AG08395 (cell line): ENCODE measurements at places on chromosomes 6 and 20.

DNA sequence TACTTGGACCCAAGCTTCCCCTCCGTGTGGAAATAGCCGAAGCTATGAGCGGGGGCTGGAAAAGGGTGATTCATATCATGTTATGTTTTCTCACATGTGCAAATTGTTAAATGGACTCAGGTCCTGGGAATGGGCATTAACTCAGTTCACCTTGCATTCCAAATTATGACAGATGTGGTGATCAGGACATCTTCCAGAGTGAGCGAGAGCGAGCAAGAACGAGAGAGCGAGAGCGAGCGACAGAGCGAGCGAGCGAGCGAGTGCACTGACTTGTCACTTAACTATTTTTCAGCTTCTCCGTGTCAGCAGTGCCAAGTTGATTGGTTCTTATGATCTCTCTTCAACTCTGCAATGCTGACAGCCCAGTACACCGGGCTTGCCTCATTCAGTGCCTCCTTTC is 437.4 kb upstream of the NRSN1 start:
- no peak for DNase-seq

DNA sequence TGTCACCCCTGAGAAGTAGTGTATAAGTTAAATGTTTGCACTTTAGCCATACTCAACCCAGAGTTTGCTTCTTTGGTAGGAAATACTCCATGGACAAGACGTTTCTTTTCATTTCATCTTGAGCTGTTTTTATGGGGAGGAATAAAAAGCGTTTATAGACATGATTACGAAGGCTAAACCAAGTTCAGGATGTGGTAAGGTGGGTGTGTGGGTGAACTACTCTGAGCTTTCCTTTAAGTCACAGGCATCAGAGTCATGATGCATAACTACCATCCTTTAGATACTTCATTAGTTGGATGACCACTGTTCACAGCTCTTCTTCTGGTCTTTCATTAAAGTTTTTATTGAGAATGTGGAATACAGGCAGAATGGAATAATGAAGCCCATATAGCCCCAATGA is 48.9 kb downstream of the EBF4 start:
- DNase-seq, result no peak

GRCh38 chr6:98920904-98921431 is 26.8 kb downstream of the FBXL4 start:
- DNase-seq, result no peak

- no peak for DNase-seq
These were observed 329.5 kb downstream of the TPBG start for GRCh38 chr6:82693094-82693493.

DNA sequence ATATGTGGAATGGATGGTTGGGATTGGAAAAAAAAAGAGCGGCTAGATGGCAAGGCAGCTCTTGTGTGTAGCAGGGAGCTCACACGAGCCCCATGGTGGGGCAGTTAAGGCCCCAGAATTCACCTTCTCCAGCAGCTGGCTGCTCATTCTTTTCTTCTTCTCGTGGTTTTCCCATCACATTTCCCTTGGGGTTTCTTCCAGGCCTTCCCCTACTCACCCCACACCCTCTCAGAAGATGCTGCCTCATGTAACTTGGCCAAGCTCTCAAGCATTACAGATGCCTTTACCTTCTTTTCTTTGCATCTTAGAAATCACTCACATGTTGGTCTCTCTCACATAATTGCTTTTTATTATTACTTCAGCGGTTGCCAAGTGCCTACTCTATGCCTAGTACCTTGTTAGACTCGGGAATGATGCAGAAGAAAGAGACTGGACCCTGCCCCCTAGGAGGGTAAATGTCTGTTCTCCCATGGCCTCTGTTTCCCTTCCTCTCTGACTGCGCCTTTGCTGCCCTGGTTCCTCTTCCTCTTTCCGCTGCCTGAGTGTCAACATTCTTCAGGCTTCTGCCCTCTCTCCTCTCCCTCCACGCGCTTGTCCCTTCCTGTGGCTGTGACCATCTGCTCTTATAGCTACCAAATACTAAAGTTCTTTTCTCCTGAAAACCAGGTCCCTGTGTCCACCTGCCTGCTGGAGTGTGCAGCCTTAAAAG is 28.6 kb downstream of the PPARD start:
- peak; percentile 49 for DNase-seq

GRCh38 chr6:80094017-80094416 is 12.5 kb upstream of the BCKDHB start:
- DNase-seq, result peak; percentile 49

DNA sequence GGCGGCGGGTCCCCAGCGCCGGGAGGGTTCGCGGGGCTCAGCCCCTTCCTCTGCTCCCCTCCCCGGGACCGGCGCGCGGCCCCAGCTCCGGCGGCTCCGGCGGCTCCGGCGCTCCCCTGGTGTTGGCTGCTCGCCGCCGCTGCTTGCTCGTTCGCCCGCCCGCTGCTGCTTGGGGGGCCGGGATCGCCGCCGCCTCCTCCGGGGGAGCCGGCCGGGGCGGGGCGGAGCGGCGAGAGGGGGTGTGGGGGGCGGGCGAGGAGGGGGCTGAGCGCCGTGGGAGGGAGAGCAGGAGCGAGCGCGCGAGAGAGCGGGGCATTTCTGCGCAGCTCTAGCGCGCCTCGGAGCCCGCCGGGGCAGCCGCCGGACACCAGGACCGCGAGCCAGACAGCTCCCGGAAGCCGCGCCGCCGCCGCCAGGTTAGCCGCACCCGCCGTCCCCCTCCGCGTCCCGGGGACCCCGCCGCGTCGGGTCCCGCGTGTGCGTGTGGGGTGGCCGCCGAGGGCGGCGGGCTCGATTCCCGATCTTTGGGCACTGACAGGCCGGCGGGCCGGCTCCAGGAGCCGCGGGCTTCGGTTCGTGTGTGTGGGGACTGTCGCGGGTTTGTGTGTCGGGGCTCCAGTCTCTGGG is 62.0 kb upstream of the EPB41L1 start:
- peak; percentile 38 for DNase-seq

DNA sequence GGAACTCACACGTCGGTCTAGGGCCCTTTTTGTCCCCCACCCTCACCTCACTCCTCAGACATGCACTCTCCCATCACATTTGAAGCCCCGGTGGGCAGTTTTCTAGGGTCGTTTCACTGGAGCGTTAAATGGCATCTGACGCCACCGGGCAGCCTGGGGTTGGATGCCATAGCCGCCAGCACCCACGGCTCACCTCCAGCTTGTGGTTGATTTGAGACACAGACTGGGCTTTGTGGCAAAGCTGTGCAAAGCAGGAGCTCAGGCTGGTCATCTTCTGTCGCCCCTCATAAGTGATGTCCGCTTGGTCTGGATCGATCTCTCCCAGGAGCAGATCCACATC is 530 bp downstream of the GOPC start:
- DNase-seq, result no peak

DNA sequence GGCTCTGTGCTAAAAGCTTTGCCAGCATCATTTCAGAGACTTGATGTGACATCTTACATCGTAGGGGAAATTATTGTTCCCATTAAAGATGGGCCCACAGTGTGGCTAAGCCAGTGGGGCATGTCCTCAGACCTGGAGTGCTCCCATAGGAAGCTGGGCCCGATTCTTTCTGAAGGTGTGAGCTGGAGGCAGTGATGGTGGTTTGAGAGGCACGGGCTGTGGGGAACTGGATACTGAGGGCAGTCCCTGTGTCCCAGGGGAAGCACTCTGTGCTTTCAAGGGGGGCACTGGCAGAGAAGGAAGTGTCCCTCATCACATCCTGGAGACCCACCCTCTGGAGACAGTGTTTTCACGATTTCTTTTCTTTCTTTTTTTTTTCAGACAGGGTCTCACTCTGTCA is 8.6 kb upstream of the FAM110A start:
- no peak for DNase-seq

- no peak for DNase-seq
These were observed 36.1 kb downstream of the KIF16B start for GRCh38 chr20:16537025-16537665.

- no peak for DNase-seq
These were observed 38.2 kb downstream of the NOX3 start for GRCh38 chr6:155417454-155417853.

DNA sequence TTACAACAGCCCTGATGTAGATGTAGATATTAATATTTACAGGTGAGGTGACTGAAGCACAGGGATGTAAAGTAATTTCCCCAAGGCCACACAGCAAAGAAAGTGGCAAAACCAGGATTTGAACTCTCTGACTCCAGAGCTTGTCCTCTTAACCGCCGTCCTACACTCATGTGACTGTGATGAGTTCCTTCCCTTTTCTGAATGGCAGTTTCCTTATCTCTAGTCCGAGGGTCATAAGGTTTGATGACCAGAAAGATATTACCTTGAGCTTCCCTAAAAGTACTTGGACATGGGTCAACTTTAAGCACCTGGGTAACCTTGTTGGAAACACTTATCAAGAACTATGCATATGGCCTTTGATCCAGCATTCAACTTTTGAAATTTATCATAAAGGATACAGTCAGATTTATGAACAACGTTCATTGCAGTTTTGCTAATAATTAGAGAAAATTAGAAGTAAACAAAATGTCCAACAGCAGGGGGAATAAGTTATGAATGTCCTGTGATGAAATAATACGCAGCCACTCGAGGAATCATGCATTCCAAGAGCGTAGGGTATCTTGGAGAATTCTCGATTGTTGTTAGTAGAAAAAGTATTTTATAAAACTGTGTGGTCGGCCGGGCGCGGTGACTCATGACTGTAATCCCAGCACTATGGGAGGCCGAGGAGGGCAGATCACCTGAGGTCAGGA is 2.3 kb upstream of the TLDC2 start:
- DNase-seq, result no peak

GRCh38 chr20:13788167-13788834 is 3.5 kb downstream of the NDUFAF5 start:
- peak; percentile 65 for DNase-seq

GRCh38 chr6:43292763-43293318 is 5.2 kb upstream of the SLC22A7 start:
- DNase-seq, result no peak

- no peak for DNase-seq
These were observed 187.0 kb downstream of the PLCB1 start for GRCh38 chr20:8318965-8319625.

DNA sequence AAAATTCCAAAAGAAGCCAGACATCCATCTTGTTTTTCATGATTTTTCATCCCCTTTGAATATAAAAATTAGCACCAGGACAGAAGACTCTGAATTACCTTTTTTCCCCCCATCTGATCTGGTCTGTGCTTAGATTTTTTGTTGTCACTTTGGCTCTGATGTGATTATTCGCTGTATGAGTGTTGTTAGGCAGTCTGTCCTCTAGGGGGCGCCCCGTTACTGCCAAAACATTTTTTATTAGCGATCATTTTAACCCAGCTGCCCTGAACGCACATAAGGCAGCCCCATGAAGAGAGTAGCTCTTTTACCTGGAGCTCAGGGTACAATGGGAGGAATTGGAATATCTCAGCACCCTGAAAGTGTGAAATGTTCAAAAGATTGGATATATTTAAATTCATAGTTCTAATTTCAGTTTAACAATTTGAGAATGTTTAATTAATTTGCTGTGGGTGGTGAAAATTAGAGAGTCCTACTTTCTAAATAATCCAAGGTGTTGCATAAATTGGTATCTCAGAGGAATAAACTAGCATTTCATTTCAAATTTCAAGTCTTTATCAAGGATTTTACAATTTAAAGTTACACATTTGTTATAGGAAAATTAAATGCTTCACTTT is 60.8 kb downstream of the PRPH2 start:
- peak; percentile 70 for DNase-seq

DNA sequence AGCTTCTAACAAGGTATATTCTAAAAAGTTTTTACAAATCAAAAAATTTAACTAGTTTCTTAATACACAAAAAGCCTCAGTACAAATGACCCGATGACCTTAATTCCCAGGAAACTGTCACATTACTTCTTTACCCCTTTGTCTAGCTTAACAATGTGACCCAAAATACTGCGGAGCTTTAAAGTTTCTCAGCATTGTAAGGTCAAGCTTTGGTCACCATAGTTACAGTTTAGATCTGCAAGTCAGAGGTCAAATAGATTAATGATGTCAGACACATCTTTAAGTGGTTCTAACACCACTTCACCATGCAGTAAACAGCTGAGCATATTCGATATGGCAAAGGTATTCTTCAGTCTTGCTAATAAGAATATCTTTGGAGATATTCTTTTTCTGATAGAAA is 36.8 kb upstream of the FLRT3 start:
- DNase-seq, result no peak

DNA sequence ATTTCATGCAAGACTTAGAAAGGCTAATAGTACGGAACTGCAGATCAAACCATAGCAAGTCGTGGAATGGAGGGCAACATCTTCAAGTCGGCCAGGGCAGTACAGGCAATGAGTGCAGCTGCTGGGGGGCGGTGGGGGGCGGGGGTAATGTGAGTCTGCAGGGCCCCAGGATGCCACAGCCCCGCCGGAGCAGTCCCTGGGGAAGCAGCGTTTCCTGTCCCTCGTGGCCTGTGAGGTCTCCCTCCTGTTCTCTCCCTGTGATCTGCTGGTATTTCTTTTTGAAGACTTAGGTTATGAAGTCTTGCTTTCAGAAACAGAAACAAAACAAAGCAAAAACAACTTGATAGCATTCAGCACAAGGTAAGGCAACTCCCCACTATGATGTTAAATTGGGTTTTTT is 351.9 kb downstream of the FOXA2 start:
- DNase-seq, result no peak

DNA sequence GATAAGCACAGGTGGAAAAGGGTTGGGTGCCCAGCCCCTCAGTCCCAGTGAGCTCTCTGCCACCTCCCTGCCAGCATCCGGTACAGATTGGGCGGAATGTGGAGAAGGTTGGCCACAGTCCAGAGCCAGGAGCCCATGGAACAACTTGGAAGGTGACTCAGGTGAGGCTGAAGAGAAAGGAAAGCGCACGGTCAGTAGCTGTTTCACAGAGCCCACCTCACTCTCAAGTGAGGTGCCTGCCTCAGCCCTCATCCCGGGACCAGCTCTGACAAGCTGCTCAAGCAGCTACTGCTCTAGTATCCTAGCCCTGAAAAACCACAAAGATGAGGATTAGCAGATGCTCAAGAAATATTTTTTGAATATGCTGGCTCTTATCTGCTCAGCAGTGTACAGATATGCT is 1.1 kb upstream of the MMP24OS start:
- no peak for DNase-seq

GRCh38 chr20:5481872-5482271 is 165.1 kb upstream of the PROKR2 start:
- no peak for DNase-seq

GRCh38 chr6:108102965-108103364 is 28.4 kb upstream of the OSTM1 start:
- DNase-seq, result no peak

- DNase-seq, result no peak
These were observed 84.0 kb upstream of the SLC22A16 start for GRCh38 chr6:110560239-110561007.

- DNase-seq, result no peak
These were observed 54.0 kb downstream of the EFCAB8 start for GRCh38 chr20:32912688-32913087.

DNA sequence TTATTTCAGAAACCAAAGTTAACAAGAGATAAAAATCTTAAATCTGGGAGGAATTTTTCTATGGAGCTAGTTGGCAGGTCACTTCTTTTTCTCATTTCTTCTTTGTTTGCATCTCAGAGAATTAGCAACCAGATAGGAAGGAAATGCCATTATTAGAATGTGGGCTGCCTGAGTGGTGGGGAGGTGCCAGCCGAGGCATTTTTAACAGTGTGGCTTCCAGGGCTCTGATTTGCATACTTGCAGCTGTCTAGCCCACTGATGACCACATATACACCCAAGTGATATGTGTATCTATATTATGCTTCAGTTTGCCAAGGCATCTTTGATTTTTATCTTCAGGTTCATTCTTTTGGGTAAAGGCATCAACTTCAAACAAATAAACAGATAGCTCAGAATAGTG is 206.7 kb downstream of the CLIC5 start:
- no peak for DNase-seq

GRCh38 chr6:113411011-113411410 is 446.1 kb upstream of the MARCKS start:
- no peak for DNase-seq

GRCh38 chr6:41748542-41748941 is 1.3 kb upstream of the PGC start:
- no peak for DNase-seq
